ENCODE measurements at places on chromosomes 7 and 10.

DNA sequence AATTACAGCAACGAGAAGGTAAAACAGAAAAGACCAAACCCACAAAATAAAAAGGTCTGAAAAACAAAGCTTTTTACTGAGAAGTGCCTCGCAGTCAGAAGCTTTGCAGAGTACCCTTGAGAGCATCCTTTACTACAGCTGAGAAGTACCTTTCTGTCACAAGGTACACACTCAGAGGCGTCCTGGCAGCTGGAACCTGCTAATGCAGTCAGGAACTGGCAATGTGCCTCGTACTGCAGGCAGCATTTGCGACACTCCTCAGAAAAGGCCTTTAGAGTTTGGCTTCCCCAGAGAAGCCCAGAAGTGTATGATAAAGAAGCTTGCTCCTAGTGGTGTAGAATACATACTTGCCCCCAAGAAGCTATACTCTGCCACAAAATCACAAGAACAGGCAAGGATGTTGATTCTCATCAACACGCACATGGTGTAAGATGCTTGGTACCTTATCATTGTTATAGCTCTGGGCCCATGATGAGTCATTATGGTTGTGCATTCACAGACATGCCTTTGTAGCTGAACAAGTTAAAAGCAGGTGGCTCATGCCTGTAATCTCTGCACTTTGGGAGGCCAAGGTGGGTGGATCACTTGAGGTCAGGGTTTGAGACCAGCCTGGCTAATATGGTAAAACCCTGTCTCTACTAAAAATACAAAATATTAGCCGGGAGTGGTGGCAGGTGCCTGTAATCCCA, 2.0 kb upstream of the GTPBP4 start:
- peak; percentile 73 for DNase-seq

DNA sequence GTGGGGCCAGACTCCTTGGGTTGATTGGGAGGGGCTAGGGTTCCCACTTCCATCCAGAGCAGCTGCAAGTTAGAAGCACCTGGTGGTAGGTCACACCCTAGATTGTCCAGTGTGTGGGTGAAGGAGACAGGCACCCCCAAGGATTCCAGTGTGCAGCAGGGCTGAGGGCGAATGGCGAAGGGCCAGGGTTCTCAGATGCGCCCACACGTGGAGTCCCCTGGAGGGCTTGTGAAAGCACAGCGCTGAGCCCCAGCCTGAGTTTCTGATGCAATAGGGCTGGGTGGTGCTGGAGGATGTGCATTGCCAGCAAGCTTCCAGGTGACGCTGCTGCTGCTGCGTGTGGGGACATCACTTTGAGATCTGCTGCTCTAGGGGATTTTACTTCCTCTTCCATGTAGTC, 25.4 kb downstream of the TBATA start:
- DNase-seq: no peak

- DNase-seq: peak; percentile 35
Observed at GRCh38 chr10:47048526-47048905, 137.3 kb downstream of the PTPN20 start.

DNA sequence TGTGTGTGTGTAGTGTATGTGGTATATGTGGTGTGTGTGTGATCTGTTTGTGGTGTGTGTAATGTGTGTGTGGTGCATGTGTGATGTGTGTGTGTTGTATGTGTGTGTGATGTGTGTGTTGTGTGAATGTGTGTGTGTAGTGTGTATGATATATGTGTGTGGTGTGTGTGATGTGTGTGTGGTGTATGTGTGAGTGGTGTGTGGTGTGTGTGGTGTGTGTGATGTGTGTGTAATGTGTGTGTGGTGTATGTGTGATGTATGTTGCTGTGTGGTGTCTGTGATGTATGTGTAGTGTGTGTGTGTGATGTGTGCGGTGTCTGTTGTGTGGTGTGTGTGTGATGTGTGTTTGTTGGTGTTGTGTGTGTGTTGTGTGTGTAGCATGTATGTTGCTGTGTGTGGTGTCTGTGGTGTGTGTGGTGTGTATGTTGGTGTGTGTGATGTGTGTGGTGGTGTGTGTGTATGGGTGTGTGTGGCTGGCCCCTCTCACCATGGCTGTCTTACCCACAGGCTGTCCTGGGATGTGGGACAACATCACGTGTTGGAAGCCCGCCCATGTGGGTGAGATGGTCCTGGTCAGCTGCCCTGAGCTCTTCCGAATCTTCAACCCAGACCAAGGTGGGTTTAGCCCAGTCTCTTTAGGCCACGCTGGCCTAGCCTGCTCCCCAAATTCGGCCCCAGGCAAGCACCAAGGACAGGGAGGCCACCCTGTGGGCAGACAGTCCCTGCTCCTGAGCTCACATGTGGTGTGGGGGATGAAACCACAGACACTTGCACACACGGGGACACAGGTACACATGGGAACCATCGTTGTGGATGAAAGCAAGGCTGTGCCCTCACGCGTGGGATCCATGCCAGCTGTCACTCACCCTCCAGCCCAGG, 25.6 kb downstream of the ADCYAP1R1 start:
- DNase-seq: no peak

DNA sequence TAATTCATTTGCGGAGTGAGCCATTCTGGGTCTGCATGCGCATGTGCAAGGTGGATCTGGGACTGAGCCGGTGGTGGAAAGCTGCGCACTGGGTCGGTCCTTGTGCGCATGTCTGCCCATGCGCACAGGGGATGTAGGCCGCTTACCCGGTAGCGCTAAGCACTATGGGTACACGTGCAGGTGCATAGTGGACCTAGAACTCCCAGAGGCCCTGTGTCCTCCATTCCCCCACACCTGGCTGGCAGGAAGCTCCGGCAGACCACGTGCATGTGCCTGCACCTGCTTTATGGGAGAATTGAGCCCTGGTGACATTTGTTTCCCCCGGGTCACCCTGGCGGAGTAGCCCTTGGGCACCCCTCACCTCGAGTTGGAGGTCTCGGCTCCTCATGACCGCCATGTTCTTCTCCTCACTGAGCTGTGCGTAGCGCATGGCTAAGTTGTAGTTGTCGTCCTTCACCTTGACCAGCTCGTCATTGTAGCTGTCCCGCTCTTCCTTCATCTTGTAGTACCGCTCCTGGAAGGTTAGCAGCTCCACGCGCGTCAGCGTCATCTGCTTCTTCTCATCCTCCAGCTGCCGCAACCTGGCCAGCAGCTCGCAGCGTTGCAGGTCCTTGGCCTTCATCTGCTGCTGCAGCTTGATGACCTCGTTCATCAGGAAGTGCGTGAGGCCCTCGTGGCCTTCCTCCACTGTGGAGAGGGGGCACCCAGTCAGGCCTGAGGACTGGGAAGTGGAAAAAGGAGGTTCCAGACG, 99.6 kb downstream of the CARD11 start:
- no peak for DNase-seq

GRCh38 chr7:128876586-128876977, 13.9 kb downstream of the ATP6V1F start:
- DNase-seq: no peak

- DNase-seq: no peak
Observed at GRCh38 chr7:3978839-3979238, 677.8 kb downstream of the SDK1 start.

DNA sequence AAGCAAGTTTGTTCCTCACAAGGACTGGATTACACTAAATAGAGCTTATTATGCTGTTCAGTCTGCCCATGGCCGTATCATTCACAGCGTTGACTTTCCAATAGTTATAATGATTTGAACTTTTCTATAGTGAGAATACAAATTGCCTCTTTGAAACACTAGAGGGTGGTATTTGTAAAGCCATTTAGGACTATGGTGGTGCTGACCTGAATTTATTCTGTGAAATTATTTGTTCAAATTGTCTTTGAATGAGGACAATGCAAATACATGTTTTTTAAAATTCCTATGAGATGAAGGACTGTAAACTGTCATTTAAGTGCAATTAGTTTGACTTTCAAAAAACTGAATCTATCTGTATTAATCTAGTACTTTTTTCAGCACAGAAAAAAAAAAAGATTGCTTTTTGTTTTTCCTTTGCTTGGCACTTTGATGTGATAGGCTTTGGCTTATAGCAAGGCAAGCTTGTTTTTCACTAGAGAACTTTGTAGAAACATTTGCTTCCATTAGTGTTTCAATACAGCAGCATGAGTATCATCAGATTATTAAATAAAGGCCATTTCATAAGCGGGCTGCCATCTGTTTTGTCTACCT, 122.7 kb upstream of the TMEM229A start:
- DNase-seq: no peak

GRCh38 chr7:112646783-112647182, 143.4 kb downstream of the TMEM168 start:
- DNase-seq: no peak

DNA sequence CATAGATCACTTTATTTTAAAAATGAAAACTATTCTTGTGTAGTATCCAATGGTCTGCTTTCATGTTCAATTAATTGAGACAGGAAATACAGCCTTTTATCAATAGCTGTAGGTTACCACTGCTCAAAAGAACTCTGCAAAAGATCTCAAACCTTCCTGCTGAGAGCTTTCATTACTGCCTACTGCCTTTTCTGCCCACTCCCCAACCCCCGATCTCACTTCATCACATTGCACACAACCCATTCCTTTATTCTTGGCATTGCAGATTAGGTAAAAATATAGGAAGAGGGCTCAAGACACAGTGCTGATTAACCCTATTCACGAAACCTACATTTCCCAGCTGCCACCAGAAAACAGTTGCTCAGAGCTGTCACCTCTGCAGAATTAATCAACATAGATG, 171.4 kb downstream of the BTAF1 start:
- DNase-seq: no peak

- DNase-seq: no peak
Observed at GRCh38 chr7:14085901-14086300, 96.4 kb upstream of the ETV1 start.

GRCh38 chr7:18511351-18512140, 16.0 kb downstream of the HDAC9 start:
- DNase-seq: peak; percentile 49

DNA sequence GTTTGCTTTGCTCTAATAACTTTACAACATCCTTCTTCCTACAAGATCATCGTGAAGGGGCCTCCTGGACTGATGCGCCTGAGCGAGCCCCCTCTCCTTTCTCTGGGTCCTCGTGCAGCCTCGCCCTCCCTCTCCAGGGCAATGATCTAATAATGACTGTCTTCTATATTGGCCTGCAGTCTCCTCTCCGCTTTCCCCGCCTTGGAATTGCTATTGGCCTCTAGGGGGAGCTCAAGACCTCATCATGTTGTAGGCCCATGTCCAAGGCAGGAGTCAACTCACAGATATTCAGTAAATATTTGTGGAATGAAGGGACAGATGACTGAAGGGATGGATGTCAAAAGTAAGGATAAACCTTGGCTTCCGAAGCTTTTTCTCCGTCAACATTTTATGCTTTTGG, 1180.3 kb downstream of the TYW1 start:
- peak; percentile 17 for DNase-seq

DNA sequence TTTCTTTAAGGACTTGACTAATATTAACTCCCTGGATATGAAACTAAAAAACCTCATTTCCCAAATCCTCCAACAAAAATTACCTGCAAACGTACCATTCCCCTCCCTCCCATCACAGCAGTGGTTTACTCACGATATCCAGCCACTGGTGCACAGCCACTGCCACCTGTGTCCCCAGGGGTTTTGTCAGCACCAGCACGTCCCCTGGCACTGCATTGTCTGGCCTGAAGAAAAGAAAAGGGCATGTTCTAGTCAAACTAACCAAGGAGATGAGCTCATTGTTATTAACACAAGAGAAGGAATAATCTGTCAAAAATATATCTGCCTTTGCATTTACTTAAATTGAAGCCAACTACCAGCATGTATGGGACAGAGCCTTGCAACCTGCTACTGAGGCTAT, 18.5 kb downstream of the SEPHS1 start:
- no peak for DNase-seq

GRCh38 chr10:14549496-14549895, 218.8 kb upstream of the FRMD4A start:
- DNase-seq: no peak

DNA sequence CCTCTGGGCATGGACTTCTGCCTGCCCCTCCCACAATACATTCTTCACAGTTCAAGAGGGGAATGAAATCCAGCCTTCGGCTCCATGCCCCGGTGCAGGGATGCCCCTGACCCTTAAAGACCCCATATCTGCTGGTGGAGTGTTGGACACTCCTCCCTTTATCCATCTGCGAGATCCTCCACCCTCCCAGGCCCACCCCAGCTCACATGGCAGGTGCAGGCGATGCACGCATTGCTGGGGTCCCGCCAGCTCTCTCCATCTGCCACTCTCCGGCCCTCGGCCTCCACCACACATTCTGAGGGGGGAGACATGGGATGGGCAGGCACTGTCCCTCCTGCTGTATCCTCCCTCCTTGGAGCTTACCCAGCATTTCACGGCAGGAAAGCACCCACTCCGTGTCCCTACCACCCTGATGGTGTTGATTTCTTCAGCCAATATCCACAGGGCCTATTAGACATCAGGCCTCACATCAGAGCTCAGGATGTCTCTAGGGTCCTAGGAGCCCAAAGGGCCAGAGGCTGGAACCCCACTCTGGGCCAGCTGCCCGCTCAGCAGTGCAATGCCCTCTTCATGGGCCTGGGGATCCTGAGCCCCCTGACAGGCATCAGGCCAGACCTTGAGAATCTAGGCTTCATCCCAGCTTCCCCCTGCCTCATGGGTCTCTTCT, 18.3 kb downstream of the ATP6V1F start:
- DNase-seq: no peak

GRCh38 chr10:7789390-7789789, 1.4 kb downstream of the ATP5F1C start:
- DNase-seq: peak; percentile 40

GRCh38 chr10:21526188-21526859, 842 bp upstream of the SKIDA1 start:
- peak; percentile 81 for DNase-seq

- no peak for DNase-seq
Observed at GRCh38 chr7:26319636-26320035, 28.0 kb downstream of the SNX10 start.

Data from Daoy (cell line).